Activated CD4-positive, alpha-beta T cell treated with anti-CD3 and anti-CD28 coated beads, Interleukin-2, amount 10 ng/mL, durations not matched to agents 7 days and 5 days (primary cell): ENCODE measurements at places on chromosomes 6 and 20. TPM values are rescaled to one million over a fixed set of nuclear protein-coding genes. Genes with fewer than 3 reads are reported as not detected.

The PPP1R14C gene
- not detected for total RNA-seq

DNA sequence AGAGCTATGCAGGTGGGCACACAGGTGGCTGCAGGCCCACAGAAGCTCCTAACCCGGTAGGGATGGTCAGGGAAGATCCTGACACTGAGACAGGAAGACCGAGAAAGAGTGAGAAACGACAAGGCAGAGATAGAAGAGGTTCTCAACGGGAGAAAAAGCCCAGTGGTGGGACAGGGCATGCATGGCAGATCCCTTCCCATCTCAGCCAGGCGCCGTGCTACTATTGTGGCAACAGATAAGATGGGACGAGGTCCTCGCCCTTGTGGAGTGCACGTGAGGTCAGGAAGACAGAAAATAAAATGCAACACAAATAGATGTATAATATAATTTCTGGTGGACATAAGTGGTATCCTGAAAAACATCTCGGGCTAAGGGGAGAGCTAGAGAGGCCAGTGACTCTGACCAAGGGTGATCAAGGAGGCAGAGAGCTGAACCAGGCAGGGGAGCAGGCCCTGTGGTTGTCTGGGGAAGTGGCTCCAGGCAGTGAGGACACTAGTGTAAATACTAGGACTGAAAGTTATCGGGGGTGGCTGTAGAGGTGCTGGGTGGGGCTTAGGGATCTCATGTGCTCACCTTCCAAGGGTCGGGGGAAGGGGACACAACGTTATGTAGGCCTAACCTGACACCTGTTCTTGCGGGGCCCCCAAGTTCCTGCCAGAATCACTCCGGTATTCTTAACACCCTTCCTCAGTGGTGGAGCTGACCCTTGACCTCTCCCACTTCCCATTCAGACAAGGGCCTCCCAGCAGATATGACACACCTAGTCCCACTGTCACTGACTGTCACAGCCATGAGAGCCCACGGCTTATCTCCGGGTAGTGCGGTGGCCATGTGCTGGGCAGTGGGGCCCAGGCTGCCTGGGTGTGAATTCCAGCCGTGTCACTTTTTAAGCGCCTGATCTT is 1.0 kb downstream of the SRXN1 start:
- DNase-seq: no peak
- H3K27ac ChIP-seq: peak overlapping the region; percentile 81
- H3K4me1 ChIP-seq: peaks cover 32% of the 10 kb centered on the region
- peaks cover 12% of the 10 kb centered on the region for H3K27me3 ChIP-seq
- H3K4me3 ChIP-seq: peak overlapping the region; percentile 79

The CYP24A1 gene
- total RNA-seq: not detected

The OR2B6 gene
- not detected for total RNA-seq

The CRYBG1 gene
- total RNA-seq: 41.1 TPM

DNA sequence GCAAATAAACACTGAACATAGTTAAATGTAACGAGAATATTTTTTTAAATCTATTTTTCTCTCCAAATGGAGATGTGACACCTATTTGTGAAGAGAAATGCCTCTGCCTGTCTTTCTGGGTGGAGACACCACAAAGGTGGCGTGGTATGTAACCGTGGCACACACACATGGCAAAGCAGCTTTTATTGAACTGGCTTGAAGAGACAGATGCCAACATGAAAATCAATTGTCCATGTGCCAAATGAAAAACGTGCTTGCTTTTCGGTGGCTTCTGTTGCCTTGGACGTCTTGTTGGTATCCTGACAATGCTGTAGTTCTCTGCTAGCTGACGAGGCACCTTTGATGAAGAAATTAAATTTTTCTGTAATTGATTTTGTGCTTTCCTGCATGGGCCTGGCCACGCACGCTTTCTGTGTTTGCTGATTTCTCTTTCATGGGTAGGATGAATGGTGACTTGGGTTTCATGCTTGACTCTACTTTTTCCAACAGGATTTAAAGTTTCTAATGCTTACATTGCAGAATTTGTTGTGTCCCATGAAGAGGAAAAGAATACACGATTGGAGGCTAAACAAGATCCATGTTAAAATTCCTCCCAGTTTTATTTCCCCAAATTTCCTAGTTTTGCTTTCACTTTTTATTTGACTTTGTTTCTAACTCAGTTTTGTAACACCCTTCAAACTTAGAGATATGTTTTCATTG is 202.6 kb downstream of the TMEM242 start:
- H3K4me3 ChIP-seq: no peak overlapping the region
- peaks cover 2% of the 10 kb centered on the region for H3K36me3 ChIP-seq
- H3K4me1 ChIP-seq: peaks cover 7% of the 10 kb centered on the region
- no peak overlapping the region for H3K27ac ChIP-seq

DNA sequence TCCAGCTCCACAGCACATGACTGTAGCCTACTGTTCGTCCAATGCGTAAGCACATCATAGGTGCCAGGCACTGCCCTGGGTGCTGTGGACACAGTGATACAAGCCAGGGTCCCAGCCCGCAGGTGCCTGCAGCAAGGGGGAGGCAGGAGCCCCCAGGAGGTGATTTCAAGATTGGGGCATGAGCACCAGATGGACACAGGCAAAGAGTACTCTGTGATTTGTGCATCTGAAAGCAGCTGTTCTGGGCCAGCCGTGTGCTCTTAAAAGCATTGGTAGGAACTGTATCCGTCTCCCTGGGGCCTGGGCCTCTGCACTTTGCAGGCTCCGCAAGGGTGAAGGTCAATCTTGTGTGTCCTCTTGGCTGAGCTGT is 149.8 kb downstream of the SYCP2 start:
- H3K36me3 ChIP-seq: no peaks in the 10 kb centered on the region
- DNase-seq: no peak
- no peak overlapping the region for H3K4me3 ChIP-seq
- H3K27me3 ChIP-seq: no peaks in the 10 kb centered on the region
- H3K27ac ChIP-seq: no peak overlapping the region

- H3K4me3 ChIP-seq: no peak overlapping the region
- no peaks in the 10 kb centered on the region for H3K4me1 ChIP-seq
- H3K27me3 ChIP-seq: no peaks in the 10 kb centered on the region
- no peak overlapping the region for H3K27ac ChIP-seq
- no peak for DNase-seq
- no peaks in the 10 kb centered on the region for H3K36me3 ChIP-seq
Measured at GRCh38 chr20:63394069-63394919, 33.1 kb upstream of the CHRNA4 start.

DNA sequence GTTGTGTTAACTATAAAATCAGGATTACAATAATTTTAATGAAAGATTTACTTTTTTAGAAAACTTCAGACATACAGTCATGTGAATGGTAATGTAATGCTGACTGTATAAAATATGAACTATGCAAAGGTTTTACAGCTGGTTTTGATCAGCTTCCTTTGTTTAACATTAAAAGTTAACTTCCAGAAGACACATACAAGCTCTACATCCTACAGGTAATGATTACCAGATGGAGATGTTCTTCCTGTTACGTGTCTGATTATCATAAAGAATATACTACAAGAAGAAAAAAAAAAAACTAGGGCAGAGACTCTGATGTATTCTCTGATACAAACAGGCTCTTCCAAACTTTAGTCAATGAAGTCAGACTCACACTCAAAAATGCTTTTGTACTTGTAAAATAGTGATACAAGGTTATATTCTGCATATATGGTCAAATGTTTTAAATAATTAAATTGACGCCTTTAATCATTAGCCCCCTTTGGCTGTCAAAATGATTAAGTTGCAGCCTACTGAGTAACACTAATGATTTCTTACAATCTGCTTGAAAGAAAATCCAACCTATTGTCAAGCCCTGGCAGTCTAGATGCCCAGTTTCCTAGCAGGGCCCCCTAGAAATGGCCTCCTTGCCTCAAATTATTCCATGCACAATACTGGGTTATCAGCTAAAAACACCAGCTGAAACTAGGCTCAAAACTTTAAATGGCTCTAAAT is 251.8 kb upstream of the RUNX2 start:
- peaks cover 26% of the 10 kb centered on the region for H3K36me3 ChIP-seq
- no peak for DNase-seq
- H3K27ac ChIP-seq: no peak overlapping the region
- no peaks in the 10 kb centered on the region for H3K27me3 ChIP-seq

- H3K4me3 ChIP-seq: no peak overlapping the region
- no peak overlapping the region for H3K27ac ChIP-seq
- H3K27me3 ChIP-seq: no peaks in the 10 kb centered on the region
- no peaks in the 10 kb centered on the region for H3K36me3 ChIP-seq
- no peaks in the 10 kb centered on the region for H3K4me1 ChIP-seq
- no peak for DNase-seq
Measured at GRCh38 chr20:24501764-24502556, 32.5 kb downstream of the SYNDIG1 start.

DNA sequence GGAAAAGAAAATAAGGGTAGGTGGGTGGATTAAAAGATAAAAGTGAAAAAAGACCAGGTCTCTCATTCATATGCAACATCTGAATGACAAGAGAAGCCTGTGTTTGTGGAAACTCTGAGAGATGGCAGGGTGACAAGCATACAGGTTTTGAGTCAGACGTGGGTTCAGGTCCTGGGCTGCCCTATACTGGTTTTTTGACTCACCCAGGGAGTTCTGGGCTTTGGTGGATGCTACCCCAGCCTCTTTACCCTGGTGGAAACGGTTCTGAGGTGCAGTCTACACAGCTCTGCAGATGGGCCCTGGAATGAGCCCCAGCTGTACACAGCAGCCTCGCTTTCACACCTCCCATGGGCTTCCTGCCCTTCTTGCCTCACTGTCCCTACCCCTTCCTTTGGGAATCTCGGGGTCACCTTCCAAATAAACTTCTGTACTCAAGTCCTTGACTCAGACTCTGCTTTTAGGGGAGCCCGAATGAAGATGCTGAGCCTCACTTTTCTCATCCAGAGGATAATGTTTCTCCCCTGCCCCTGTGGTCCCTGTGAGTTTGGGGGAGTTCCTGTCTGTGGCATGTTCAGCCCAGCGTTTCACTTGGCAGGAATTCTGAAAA is 77.7 kb upstream of the CLDN20 start:
- DNase-seq: peak; percentile 11
- peak overlapping the region; percentile 16 for H3K27ac ChIP-seq
- H3K27me3 ChIP-seq: no peaks in the 10 kb centered on the region
- H3K4me3 ChIP-seq: no peak overlapping the region
- H3K4me1 ChIP-seq: peaks cover 35% of the 10 kb centered on the region

DNA sequence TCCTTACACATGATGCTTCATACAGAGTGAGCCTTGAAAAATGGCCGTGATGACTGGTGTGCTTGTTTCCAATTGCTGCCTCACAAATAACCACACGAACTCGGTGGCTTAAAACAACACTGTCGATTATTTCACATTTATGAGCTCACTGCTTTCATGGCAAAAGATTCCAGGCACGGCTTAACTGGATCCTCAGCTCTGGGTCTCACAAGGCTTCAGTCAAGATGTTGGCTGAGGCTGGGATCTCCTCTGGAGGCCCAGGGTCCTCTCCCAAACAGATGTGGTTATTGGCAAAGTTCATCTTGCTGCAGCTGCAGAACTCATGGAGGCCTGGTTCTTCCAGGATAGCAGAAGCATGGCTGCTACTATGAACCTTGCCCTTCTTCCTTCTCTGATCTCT is 144.6 kb downstream of the TFAP2C start:
- H3K27me3 ChIP-seq: no peaks in the 10 kb centered on the region
- H3K27ac ChIP-seq: no peak overlapping the region
- peaks cover 9% of the 10 kb centered on the region for H3K4me1 ChIP-seq
- no peak for DNase-seq
- no peaks in the 10 kb centered on the region for H3K36me3 ChIP-seq

- no peak overlapping the region for H3K4me3 ChIP-seq
- H3K27me3 ChIP-seq: no peaks in the 10 kb centered on the region
- no peaks in the 10 kb centered on the region for H3K4me1 ChIP-seq
- H3K36me3 ChIP-seq: no peaks in the 10 kb centered on the region
- no peak for DNase-seq
Measured at GRCh38 chr6:167512696-167513375, 187.9 kb downstream of the TTLL2 start.

The HAO1 gene
- total RNA-seq: not detected

The GABRR1 gene
- total RNA-seq: not detected

DNA sequence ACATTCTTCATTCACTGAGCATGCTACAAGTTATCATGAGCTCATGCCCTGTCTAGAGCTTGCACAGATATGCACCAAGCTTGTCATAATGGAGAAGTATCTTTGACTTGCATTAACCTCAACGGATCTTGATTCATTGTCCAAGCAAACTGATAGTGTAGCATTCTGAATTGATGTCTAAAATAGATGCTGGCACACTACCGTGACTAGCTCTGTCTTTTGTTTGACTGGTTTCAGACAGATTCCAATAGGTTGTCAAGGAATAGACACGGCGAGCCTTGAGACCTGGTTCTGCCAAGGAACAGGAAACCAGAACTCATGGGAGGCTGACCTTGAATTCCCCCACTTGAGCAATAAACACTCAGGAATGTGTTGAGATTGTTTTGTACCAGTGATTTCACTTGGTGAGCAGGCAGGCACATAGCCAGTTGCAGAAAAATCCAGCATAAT is 1153.1 kb upstream of the GJE1 start:
- H3K27ac ChIP-seq: no peak overlapping the region
- no peaks in the 10 kb centered on the region for H3K36me3 ChIP-seq
- DNase-seq: no peak
- H3K4me3 ChIP-seq: no peak overlapping the region
- H3K4me1 ChIP-seq: no peaks in the 10 kb centered on the region
- no peaks in the 10 kb centered on the region for H3K27me3 ChIP-seq

DNA sequence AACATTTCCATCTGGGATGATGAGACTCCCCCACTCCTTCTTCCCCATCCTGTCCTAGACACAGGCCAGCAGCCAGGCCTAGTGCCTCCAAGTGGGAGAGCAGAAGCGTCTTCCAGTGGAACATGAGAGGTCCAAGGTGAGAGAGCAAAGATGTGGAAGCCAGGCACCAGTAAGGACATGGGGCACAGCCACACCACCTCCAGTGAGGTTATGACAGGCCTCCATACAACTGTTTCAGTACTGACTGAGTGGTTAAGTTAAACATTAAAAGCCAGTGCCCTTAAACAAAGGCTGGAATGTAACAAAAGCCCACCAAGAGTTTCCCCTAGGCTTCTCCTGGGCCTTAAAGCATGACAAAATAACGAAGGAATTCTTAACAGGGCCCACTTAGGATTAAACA is 5.3 kb downstream of the ZBTB24 start:
- H3K36me3 ChIP-seq: peaks cover 88% of the 10 kb centered on the region
- DNase-seq: no peak
- peaks cover 78% of the 10 kb centered on the region for H3K4me1 ChIP-seq
- peak overlapping the region; percentile 77 for H3K4me3 ChIP-seq
- H3K27me3 ChIP-seq: no peaks in the 10 kb centered on the region

The HRH3 gene
- not detected for total RNA-seq

The TMC2 gene
- total RNA-seq: not detected

- H3K4me3 ChIP-seq: no peak overlapping the region
- no peak for DNase-seq
- no peaks in the 10 kb centered on the region for H3K4me1 ChIP-seq
- H3K27me3 ChIP-seq: no peaks in the 10 kb centered on the region
Measured at GRCh38 chr20:8005033-8005432, 14.5 kb downstream of the TMX4 start.

- H3K36me3 ChIP-seq: peaks cover 49% of the 10 kb centered on the region
- H3K27ac ChIP-seq: peak overlapping the region; percentile 94
- peaks cover 39% of the 10 kb centered on the region for H3K4me1 ChIP-seq
- DNase-seq: peak; percentile 30
- peak overlapping the region; percentile 85 for H3K4me3 ChIP-seq
Measured at GRCh38 chr6:159761129-159761872, 544 bp upstream of the ACAT2 start.
